ENCODE measurements at places on chromosomes 4 and X.

GRCh38 chr4:95959182-95959581 is 119.3 kb downstream of the PDHA2 start:
- no peak for DNase-seq

- peak; percentile 3 for DNase-seq
Observed at GRCh38 chrX:143788265-143788664, 67.7 kb upstream of the SPANXN2 start.

- DNase-seq: no peak
Observed at GRCh38 chr4:1980561-1981041, 28.2 kb downstream of the NELFA start.

GRCh38 chr4:133178956-133179355 is 29.9 kb downstream of the PCDH10 start:
- no peak for DNase-seq

DNA sequence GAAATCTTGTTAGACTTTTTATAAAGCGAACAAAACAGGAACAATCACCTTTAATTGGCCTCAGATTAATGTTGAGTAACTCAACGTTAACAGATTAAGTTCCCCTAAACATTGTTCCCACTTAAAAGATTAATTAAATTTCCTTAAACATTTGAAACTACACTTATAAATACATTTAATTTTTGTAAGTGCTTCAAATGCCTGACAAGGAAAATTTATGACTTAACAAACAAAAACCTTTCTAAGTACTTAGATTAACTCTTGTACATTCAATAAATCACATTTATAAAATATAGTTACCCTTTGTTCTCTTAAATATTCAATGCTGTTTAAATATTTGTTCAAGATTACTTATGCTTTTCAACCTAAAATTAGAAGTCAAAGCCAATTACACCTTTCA is 39.4 kb upstream of the OCIAD2 start:
- no peak for DNase-seq

DNA sequence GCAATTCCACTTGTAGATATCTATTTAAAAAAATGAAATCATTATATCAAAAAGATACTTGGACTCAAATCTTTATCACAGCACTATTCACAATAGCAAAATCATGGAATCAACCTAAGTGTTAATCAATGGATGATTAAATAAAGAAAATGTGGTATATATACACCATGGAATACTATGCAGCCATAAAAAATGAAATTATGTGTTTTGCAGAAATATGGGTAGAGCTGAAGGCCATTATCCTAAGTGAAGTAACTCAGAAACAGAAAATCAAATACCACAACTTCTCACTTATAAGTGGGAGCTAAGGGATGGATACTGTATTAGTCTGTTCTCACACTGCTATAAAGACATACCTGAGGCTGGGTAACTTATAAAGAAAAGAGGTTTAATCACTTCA is 14.3 kb upstream of the INTU start:
- no peak for DNase-seq

- DNase-seq: no peak
Observed at GRCh38 chrX:132044953-132045352, 21.9 kb downstream of the STK26 start.

DNA sequence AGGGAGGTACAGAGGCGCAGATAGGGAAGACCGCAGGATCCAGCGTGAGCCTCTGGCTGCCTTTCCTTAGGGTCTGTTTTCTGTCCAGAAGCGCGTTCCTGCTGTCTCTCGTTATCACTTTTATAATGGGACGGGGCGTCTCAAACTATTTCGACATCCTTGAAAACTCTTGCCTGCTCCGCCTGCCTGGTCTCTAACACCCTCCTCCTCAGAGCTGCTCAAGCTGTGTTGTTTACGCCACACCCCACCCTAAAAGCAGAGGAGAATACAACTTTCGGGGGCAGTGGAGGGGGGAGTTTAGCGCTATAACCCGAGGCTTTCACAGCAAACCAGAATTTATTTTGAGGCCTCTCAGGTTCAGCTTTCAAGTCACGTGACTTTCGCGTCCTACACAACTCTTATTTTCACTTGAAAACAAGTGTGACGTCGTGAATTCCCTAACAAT is 646 bp upstream of the FAM3A start:
- DNase-seq: no peak

GRCh38 chr4:181741513-181741912 is 501.7 kb upstream of the TENM3 start:
- DNase-seq: no peak

GRCh38 chr4:147195386-147195785 is 249.7 kb upstream of the TTC29 start:
- DNase-seq: no peak

GRCh38 chr4:59200992-59201391 is 1999.1 kb upstream of the ADGRL3 start:
- DNase-seq: no peak

- DNase-seq: no peak
Observed at GRCh38 chrX:26286836-26287235, 70.9 kb downstream of the MAGEB5 start.

DNA sequence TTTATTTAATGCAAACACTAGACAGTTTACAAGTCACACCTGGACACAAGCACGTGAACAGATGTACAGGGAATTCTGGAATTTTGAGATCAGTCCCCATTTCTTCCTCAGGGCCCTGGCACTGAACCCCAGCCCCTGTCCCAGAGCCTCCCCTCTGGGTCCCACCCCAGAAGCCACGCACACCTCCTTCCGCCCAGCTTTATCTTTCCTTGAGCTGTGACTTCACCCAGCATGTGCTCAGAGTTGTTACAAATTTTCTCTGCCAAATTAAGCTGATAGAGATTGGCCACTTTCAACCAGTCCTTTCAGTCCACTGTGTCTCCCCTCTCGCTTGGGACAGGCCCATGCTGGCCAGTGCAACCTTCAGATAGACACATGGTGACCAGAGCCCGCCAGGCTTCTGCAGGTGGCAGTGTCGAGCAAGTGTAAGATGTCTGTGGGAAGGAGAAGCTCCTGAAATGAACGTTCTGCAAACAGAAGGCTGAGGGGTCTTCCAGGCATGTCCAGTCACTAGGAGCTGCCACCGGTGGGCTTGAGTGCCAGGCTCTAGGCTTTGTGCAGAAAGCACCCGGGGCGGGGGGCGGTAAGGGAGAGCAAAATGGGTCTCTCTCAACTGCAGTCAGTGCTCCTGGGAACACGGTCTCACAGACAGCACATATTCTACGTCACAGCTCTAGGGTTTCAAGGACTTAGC is 73.3 kb downstream of the MTMR1 start:
- no peak for DNase-seq

DNA sequence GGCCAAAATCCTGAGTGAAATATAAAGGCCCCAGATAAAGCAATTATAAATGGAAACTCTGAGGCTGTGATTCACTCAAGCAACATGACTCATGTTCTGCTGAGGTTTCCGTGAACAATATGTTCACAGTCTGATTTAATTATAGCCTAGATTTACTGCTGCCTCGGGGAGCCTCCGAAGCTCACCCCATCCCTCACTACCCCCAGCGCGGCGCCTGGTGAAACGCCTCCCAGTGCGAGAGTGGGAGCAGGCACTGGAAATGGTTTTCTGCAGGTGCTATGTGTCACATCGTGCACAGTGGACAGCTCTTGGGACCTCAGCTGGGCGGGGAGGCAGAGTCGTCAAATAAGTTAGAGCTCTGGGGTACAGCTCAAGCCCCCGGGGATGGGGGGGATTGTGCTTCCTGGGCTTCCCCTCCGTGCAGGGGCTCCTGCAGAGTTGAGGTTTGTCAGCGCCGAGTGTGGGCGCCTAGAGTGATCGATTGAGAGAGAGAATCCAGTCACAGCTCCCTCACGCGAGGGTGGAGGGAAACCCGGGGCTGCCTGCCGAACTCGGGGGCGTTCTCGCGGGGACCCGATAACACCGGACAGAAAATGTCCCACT is 110.6 kb downstream of the PHKA2 start:
- no peak for DNase-seq

DNA sequence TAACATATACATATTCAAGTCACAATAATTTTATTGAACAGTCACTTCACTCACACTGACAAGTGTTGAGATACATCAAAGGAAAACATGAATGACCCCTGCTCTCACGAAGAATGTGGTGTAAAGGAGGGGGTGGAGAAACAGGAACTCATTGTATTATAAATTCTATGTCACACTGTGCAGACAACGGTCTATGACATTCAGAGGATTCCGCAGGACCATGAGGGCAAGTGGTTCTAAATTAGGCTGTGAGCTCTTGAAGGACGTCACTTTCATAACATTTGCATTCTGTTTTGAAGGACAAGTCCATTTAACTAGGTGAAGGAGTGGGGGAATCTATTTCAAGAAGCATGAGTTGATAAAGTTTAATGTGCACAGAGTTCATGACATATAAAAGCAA is 415.2 kb upstream of the HS3ST1 start:
- no peak for DNase-seq

GRCh38 chr4:102541697-102542096 is 40.5 kb downstream of the NFKB1 start:
- no peak for DNase-seq

GRCh38 chrX:51922561-51922960 is 29.1 kb downstream of the MAGED1 start:
- no peak for DNase-seq

DNA sequence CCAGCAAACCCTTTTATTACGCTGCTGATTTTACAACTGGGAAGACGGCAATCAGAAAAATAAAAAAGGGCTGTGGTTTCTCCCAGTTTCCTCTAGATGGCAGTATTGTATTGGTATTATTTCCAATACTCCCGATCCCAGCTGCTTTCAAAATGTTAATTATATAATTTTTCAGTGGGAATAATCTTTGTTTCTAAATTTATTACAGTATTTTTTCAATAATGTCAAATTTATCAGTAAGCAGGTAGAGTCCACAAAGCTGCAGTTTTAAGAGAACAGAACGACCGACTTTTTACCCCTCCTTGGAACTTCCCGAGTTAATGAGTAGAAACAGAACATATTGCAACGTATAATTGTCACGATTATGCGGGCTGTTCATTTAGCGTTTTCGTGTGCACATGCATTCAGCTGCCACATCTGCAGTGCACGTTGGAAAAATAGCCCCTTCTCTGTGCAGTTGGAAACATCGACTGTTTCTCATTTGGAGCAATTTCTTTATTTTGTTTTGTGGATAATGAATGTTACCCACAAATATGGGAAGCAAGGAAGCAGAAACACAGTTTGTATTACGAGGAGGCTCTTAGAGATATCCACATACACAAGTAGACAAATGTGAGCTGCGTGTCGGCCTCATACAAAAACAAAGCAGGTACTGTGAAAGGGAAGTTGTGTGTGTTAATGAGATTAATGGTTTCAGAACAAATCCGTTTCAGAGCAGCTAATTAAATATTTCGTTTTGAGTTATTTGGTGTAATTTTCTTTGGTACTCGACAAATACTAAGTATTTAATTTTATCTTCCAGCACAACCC is 188.0 kb downstream of the STIM2 start:
- DNase-seq: peak; percentile 37

- DNase-seq: no peak
Observed at GRCh38 chrX:137550665-137551261, 15.2 kb upstream of the ZIC3 start.

GRCh38 chr4:54165438-54165837 is 63.7 kb upstream of the PDGFRA start:
- DNase-seq: no peak

Measured in NCI-H345 (cell line).